ENCODE measurements at places on chromosomes 7 and 10.
A peak's percentile ranks its signal among the peaks of the same experiment; 100 is the strongest.

DNA sequence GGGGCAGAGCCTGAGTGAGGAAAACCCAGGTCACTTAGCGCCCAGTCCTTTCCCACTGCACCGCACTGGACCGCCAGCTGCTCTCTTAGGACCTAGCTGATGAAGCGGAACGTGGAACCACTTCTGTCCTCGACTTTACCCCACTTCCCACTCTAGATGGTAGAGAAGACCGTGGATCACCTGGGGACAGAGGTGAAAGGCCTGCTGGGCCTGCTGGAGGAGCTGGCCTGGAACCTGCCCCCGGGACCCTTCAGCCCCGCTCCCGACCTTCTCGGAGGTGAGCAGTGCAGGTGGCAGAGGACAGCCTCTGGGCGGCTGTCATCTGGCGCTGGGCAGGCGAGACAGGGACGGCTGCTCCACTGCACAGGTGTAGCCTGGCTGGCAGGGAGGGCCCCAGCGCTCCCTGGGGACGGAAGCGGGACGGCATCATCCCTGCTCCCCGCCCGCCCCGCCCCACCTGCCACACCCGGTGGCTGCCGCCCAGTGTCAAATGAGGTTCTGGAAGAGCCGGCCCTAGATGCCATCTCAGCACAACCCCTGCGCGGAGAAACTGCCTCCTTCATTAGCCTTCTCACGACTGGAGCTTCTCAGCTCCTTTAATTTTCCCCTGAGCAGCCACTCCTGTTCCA lies 11.7 kb downstream of the PLAC9 start:
- peak; percentile 72 for DNase-seq

- no peak for DNase-seq
Measured at GRCh38 chr7:106216517-106216922, 68.3 kb downstream of the NAMPT start.

GRCh38 chr7:125154930-125155329 lies 225.3 kb upstream of the POT1 start:
- DNase-seq, result no peak

- DNase-seq, result no peak
Measured at GRCh38 chr7:133419041-133419440, 166.2 kb downstream of the EXOC4 start.

DNA sequence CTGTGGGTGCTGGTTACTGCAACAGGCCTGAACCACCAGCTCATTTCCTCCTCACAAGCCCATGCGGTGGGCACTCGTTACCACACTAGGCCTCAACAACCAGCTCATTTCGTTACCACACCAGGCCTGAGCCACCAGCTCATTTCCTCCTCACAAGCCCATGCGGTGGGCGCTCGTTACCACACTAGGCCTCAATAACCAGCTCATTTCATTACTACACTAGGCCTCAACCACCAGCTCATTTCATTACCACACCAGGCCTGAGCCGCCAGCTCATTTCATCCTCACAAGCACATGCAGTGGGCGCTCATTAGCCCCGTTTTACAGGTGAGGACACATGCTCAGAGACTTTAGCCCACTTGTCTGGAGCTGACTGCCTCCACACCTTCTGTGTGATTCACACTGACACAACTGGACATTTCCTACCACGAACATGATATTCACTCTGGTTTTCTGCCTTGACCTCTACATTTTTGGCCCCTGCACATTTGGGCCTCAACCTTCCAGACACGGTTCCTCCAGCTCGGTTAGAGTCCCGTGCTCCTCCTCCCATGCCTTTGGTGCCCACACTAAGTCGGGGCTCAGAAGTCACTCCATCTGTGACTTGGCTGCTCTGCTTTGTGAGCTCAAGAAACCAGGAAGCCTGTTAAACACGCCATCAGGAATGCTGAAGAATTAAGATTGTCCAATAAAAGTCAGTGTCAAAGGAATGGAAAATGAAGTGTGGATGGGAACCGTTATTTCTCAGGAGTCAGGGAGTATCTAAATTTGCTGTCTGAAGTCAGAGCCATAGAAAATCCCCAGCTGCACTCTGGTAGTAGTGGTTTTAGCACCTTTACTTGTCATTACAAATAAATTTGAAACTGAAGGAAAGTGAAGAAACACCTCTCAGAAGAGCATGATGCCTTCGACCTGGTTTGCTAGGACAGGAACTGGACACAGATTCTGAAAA lies 55.8 kb upstream of the LANCL2 start:
- peak; percentile 84 for DNase-seq

DNA sequence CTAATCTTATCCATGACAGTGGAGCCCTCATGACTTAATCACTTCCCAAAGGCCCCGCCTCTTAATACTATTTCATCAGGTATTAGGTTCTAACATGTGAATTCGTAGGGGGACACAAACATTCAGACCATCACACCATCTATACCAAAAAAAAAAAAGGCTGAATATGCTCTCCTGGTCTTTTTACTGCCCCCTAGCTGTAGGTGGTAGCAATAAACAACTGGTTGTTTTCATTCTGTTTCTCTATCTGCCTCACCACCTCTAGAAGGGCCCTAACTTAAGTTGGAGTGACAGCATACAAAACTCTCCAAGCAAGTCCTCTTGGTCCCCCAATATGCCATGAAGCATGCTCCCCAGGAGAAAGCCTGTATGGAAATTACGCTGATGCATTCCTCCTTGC lies 94.1 kb downstream of the GRM8 start:
- no peak for DNase-seq

GRCh38 chr10:61257956-61258496 lies 195.2 kb downstream of the TMEM26 start:
- DNase-seq, result no peak

- DNase-seq, result no peak
Measured at GRCh38 chr10:20142311-20142710, 326.1 kb downstream of the PLXDC2 start.

DNA sequence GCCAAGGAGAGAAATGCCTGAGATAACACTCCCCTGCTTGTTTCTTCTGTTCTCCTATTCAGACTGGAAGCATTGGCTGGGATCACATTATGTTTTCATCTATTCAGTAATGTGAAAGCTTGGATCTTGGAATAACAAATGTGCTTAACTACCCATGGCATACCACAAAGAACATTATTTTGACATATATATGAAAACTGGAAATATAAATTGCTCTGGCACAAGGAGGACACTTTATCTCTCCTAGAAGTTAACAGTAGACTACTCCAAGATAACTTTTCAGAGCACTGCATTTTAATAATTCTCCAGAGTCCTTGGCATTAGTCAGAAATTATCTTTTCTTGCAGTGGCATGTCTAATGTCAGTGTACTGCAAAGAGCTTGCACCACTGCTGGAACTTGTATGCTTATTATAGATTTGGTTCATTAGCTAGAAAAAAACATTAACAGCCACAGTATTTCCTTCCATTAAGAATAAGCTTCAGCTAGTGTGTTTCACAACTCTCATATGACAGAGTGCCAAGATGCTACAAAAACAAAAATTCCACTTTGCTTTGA lies 169.3 kb upstream of the LRRN3 start:
- no peak for DNase-seq

DNA sequence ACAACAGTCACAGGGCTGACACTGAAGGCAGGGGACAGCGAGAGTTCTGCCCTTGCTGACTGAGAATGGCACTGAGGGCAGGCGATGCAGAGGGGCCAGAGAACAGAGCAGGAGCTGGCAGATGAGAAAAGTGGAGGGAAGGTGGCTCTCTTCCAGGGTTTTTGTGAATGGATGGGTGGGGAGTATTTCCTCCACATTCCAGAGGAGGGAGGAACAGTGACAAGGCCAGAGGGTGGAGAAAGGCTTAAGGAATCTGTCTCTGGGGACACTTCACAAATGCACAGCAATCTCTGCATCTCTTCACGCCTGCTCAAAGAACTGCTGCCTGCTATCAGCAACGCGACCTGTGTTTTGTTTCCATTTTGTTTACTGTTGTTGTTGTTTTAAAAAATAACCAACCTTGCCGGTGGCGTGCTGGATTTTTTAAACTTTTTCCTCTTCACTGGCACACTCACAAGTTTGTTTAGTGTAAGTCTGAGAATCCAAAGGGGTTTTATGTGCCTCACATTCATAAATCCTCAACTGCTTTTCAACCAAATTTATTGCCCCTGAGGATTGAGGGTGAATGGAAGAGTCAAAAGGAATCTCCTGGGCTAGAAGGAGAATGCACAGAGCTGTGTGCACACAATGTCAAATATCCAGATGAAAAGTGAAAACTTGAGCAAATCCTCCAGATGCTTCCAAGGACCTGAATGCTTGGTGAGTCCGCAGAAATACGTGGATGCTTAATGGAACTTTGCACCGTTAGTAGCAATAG lies 129.3 kb downstream of the GLI3 start:
- no peak for DNase-seq

GRCh38 chr7:2106440-2106839 lies 126.3 kb downstream of the MAD1L1 start:
- no peak for DNase-seq

GRCh38 chr10:78513986-78514385 lies 480.3 kb downstream of the RPS24 start:
- DNase-seq, result peak; percentile 20

GRCh38 chr7:141071260-141071854 lies 2.5 kb upstream of the TMEM178B start:
- DNase-seq, result peak; percentile 72

GRCh38 chr7:92847305-92847704 lies 10.9 kb upstream of the CDK6 start:
- no peak for DNase-seq

DNA sequence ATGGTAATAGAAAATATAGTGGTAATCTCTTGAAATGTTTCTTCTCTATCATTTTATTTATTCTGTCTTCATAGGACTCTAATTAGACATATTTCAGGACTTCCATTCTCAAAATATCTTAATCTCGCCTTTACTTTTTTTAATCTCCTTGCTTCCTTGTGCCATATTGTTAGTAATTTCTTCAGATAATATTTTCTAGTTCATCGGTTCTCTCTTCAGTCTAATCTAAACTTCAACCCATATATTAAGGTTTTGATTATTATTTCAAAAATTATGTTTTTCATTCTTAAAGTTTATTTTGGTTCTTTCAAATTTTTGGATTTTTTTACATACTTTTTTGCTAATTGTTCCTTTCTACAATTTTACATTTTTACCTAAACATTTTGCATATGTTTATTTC lies 237.9 kb upstream of the DGKB start:
- DNase-seq, result no peak

DNA sequence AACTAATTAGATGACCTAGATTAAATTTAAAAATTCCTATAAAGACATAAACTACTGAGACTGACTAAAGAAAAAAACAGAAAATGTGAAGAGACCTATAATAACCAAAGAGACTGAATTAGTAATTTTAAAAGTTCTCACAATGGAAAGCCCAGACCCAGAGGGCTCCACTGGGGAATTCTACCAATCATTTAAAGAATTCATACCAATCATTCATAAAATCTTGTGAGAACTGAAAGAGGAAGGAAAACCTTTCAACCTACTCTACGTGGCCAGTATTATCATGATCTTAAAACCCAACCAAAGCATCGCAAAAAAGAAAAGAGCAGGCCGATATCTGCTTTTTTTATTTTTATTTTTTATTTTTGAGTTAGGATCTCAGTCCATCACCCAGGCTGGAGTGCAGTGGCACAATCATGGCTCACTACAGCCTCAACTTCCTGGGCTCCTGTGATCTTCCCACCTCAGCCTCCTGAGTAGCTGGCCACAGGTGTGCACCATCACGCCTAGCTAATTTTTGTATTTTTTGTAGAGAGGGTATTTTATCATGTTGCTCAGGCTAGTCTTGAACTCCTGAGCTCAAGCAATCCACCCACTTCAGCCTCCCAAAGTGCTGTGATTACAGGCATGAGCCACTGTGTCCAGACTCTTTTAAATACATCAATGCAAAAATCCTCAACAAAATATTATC lies 48.6 kb downstream of the DGKI start:
- DNase-seq, result no peak

DNA sequence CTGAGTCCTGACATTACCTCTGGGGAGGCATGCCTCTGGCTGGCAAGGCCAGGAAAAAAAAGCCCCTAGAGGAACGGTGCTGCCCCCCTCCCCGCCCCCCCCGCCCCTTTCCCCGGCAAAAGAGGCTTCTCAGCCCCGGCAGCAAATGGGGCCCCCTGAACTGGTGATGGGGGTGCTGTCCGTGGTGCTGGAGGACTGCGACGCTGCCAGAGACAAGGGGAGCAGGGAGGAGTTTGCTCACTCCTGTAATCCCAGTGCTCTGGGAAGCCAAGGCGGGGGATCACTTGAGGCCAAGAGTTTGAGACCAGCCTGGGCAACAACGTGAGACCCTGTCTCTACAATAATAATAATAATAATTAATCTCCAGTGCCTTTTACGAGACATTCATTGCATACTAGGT lies 23.7 kb downstream of the SRRM3 start:
- peak; percentile 62 for DNase-seq

DNA sequence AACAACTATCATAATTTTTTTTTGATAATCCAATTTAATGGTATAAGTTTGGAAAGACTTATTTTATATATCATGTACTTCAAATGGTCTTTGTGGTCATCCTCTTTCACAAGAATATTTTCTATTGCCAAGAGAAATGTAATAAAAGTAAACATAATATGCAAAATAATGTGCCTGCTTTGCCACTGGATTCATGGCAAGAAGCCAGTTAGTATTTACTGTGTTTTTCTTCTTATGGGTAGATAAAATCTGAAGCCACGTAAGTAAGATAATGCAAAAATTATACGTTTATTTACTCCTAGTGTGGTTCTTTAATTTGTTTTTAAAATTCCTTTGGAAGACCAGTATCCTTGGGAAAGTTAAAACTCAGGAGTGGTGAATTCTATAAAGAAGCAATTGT lies 258.5 kb downstream of the ARL4A start:
- no peak for DNase-seq

DNA sequence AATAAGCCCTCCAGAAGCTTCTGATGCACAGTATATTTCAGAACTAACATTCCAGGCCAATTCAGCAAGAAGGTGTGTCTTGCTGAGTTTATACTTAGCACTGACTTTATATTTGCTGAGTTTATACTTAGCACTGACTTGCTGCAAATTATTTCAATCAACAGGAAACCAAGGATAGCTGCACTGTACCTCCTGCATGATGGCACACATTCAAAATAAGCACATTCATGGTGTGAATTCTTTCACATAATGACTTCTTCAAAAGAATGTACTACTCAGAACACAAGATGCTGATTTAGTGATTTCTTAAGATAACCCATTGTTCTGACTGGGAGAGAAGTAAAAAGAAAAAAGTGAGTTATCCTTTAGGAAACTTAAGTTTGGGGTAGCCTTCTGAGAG lies 52.0 kb downstream of the JAZF1 start:
- DNase-seq, result no peak

DNA sequence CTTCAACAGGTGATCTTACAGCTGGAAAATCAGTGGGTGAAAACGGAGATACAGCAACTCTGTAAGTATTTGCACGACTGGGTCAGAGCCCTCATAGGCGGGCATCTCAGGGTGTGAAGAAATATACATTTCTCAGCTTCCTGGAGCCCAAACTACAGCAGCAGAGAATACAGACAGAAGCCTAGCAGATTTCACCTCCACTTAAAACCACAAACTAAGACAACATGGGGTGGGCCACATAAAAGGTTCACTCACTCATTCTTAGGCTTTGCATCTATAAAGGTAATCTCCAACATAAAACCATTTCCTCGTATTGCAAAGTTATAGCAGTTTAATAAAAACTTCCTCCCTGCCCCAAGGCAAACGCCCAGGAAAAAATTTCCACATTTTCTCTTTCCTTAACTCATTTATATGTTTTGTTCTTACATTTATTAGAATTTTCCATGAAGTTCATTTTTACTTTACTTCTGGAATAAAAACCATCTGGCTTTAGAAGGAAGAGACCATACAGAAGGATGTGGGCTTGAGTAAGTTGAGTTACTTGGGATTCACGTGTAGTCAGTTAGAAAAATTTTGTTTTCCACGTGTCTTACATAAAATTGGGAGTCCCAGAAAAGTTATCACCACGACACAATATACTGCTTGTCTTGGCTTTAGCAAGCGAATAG lies 327.1 kb downstream of the FRMD4A start:
- DNase-seq, result no peak
